ENCODE measurements at places on chromosomes 7 and 10. TPM values are rescaled to one million over a fixed set of nuclear protein-coding genes. Genes with fewer than 3 reads are reported as not detected.

DNA sequence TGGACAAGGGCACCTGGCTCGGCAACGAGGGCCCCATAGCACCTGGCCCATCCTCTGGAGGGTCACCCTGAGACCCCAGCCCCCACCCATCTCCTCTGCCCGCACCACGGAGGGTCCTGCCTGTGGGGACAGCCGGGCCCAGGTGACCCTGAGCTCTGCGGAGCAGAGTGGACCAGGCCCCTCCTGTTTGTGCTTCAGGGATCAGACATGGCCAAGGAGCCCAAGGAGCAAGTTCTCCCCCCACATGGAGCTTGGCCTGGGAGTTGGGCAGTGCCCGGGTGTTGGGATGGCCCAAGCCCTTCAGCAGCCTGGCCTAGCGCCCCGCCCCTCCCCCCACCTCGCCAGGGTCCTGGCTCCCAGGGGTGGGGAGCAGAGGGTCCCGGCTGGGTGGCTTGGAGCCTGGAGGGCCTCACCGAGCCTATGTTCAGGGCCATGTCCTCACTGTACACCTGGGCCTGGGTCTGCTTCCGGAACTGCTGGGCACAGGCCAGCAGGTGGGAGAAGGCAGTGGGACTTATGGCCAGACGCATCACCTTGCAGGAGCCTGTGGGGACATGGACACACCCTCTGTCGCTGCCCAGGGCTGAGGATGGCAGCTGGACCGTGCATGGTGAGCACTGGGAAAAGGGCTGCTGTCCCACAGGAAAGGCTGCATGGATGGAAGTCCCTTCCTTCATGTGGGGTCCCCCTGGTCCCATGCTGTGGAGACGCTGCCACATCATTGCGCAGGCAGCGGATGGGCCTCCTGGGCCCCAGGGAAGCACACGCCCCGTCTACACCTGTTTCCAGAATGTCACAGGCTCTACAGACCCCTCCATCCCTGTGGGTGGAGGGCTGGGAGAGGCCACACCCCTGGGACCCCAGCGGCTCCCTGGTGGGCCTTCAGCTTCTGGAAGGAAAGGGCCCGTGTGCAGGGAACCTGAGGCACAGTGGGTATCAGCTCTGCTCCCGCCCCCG, 49.2 kb upstream of the NKX6-2 start:
- no peaks in the 10 kb centered on the region for H3K27me3 ChIP-seq
- H3K27ac ChIP-seq = no peak overlapping the region

The RHOBTB1 gene
- total RNA-seq = 1.9 TPM

- no peak for DNase-seq
- no peaks in the 10 kb centered on the region for H3K27me3 ChIP-seq
- no peak overlapping the region for H3K27ac ChIP-seq
- no peak overlapping the region for H3K4me3 ChIP-seq
Observed at GRCh38 chr10:128422190-128422589, 296.0 kb upstream of the MKI67 start.

GRCh38 chr7:27689591-27690164, 27.0 kb upstream of the HIBADH start:
- H3K27ac ChIP-seq = no peak overlapping the region
- peaks cover 2% of the 10 kb centered on the region for H3K27me3 ChIP-seq
- no peaks in the 10 kb centered on the region for H3K36me3 ChIP-seq

The ADAMTS14 gene
- total RNA-seq = 1.1 TPM

GRCh38 chr7:11394438-11394837, 420.8 kb downstream of the PHF14 start:
- H3K27ac ChIP-seq = no peak overlapping the region
- no peaks in the 10 kb centered on the region for H3K27me3 ChIP-seq
- H3K36me3 ChIP-seq = no peaks in the 10 kb centered on the region
- H3K4me1 ChIP-seq = no peaks in the 10 kb centered on the region
- no peak overlapping the region for H3K4me3 ChIP-seq

DNA sequence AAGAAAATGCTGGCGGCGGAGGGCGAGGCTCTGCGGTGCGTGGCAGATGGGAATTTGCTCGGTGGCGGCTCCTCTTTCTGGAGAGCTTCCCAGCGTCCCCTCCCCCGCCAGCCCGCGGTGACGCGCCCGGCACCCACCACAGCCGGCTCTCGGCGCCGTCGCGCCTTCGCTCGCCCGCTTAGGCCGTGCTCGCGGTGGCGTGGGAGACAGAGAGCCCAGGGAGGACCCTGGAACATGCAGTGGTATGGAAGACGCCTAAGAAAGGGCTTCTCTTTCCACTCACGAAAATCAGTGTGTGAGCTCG, 576 bp upstream of the CSGALNACT2 start:
- H3K4me1 ChIP-seq = peaks cover 35% of the 10 kb centered on the region
- H3K36me3 ChIP-seq = no peaks in the 10 kb centered on the region
- H3K27me3 ChIP-seq = no peaks in the 10 kb centered on the region
- DNase-seq = peak; percentile 48
- H3K27ac ChIP-seq = peak overlapping the region; percentile 90
- peak overlapping the region; percentile 45 for H3K4me3 ChIP-seq

DNA sequence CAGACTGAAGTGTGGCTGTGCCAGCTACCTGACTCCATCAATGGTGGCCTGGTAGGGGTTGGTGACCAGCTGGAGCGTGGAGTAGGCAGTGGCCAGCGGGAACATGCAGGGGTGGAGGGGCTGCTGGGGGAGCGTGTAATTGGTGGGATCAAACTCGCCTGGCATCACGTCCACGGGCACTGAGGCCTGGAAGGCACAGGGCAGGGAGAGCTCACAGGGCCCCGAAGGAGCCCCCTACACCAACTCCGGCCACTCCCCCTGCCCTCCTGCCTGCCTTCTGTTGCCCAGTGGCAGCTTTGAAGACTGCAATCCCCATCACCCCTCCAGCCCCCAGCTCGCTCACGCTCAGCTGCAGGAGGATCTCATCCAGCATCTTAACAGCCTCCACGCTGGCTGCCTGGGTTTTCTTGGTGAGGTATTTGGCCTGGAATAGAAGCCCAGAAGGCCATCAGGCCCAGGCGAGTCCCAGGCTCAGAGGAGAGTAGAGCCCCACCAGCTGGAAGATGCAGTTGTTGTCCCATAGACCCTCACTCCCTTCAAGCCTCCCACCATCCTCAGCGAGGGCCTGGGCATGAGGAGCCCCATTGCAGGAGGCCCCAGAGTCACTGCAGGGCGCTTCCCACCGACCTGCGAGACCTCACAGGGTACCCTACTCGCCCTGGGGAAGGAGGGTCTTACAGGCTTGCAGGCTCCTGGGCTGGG, 7.1 kb downstream of the POLD2 start:
- no peak overlapping the region for H3K4me3 ChIP-seq
- DNase-seq = no peak
- no peaks in the 10 kb centered on the region for H3K4me1 ChIP-seq
- no peak overlapping the region for H3K27ac ChIP-seq
- no peaks in the 10 kb centered on the region for H3K27me3 ChIP-seq

The CUL2 gene
- 33.5 TPM for total RNA-seq

- no peaks in the 10 kb centered on the region for H3K36me3 ChIP-seq
- H3K4me1 ChIP-seq = no peaks in the 10 kb centered on the region
- no peak for DNase-seq
- no peaks in the 10 kb centered on the region for H3K27me3 ChIP-seq
- no peak overlapping the region for H3K27ac ChIP-seq
- H3K4me3 ChIP-seq = no peak overlapping the region
Observed at GRCh38 chr10:35745617-35746403, 103.7 kb upstream of the FZD8 start.

The ECHDC3 gene
- total RNA-seq = 4.8 TPM

All from natural killer cell (primary cell).